ENCODE measurements at places on chromosomes 2 and 18.

- no peak for DNase-seq
Observed at GRCh38 chr18:76955524-76956170, 133.3 kb downstream of the ZNF236 start.

DNA sequence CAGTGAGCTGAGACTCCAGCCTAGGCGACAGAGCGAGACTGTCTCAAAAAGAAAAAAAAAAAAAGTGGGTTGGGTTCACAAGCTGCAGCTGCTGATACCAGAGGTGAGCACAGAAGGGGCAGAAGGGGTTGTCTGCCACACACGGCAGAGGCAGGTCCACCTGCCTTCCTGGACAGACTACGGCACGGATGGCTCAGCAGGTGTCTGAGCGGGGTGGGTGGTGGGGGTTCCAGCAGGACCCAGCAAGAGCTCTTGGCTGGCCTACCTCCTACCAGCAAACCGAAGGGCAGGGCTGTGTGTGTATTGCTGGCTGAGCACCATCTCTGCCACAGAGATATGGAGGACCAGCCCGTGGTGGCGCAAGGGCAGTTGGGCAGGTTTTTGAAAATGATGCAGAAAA, 130.4 kb upstream of the ASB18 start:
- no peak for DNase-seq

GRCh38 chr2:206670531-206671319, 28.4 kb downstream of the FAM237A start:
- no peak for DNase-seq

DNA sequence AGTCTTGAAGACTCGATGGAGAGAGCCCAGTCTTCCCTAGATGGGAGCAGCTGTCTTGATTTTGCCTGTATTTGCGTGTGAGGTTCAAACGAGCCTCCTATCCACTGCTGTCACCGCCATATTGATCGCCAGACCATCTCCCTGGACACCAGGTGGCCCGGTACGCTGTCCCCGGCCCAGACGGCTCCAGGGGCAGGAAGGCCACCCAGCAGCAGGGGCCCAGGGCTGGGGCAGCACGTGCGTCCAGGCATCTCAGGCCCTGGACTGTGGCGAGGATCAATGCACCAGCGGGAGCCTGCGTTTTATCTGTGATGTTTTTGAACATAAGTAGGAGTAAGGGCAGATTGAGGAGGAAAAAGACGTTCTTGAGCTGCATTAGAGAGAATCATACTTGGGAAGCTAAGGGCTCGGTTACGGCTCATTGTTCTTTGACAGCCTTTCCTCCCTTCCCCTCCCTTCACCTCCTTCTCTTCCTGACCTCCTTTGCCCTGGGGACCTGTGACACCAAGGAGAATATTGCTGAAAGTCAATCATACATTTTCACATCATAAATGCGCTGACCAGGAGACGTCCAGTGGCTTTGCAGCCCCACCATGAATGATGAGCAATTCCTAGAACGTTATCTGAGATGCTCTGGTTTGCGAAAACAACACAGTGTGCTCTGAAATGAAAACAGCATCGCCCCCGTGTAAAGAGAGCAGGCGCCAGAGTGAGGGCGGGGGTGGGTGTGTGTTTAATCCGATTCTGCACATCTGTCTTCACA, 711.2 kb upstream of the SALL3 start:
- DNase-seq: no peak

DNA sequence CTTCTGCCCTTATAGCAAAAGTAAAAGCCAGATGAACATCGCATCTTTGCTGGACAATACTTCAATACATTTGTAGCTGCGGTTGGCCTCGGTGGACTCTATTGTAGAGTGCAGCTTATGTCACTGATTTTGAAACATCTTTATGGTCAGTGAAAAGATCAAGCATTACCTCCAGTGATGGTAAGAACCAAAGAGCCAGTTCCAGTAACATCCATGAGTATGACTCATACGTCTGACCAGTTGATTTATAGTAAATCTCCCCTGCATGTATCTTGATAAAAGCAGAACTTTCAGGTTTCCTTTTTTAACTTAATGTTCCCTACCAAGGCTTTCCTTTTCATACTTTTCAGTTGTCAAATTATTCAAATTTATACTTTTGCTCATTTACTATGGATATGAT, 119.2 kb upstream of the HNRNPA3 start:
- no peak for DNase-seq

DNA sequence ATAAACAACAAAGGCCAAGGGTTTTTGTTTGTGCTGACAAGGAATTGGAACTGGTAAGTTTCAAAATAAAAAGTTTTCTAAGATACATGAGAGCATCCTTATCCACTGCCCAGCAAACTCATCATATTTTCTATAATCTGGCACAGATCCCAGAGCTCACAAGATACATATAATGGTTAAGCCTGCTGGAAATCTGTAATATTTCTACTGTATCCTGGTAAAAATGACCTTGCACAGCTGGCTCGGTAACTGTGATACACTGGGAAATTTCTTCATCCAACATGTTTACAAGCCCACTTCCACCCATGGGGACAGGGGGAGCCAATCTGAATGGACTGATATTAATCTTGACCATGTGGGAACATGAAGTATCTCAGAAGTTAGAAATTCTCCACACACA, 425.4 kb upstream of the MMADHC start:
- no peak for DNase-seq

- no peak for DNase-seq
Observed at GRCh38 chr18:79326413-79327198, 69.1 kb upstream of the NFATC1 start.

- no peak for DNase-seq
Observed at GRCh38 chr2:62144689-62145477, 51.0 kb upstream of the B3GNT2 start.

DNA sequence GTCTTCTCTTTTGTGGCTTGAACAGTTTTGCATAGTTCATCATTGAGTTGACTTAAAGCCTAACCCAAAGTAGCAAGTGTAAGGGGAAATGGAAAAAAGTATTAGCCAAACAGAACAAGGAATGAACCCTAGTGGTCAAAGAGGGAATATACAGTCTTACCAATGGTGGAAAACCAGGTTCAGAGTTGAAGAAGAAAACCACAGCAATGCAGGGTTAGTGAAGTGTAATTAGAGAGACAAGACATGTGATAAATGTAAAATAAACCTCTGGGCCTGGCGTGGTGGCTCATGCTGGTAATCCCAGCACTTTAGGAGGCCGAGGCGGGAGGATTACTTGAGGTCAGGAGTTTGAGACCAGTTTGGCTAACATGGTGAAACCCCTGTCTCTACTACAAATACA, 2.4 kb downstream of the TTN start:
- peak; percentile 26 for DNase-seq

GRCh38 chr2:132373391-132374135, 43.0 kb upstream of the GPR39 start:
- no peak for DNase-seq

DNA sequence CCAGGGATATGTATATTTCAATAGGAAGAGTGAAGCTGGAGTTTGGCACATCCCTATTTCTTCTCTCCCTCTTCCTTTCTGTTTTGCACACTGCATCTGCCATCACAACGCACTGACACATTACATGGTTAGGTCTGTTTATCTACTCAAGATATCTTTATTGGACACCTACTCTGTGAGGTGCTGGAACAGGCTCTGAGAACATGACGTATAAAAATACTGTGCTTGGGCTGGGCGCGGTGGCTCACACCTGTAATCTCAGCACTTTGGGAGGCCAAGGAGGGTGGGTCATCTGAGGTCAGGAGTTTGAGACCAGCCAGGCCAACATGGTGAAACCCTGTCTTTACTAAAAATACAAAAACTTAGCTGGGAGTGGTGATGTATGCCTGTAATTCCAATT, 653.3 kb downstream of the SLC4A3 start:
- DNase-seq: no peak

- no peak for DNase-seq
Observed at GRCh38 chr2:22086726-22087125, 963.0 kb downstream of the TDRD15 start.

GRCh38 chr18:43587538-43588153, 310.4 kb upstream of the SYT4 start:
- no peak for DNase-seq

GRCh38 chr18:73708591-73708990, 439.0 kb downstream of the FBXO15 start:
- no peak for DNase-seq

GRCh38 chr2:158735822-158736580, 59.1 kb upstream of the DAPL1 start:
- DNase-seq: no peak

DNA sequence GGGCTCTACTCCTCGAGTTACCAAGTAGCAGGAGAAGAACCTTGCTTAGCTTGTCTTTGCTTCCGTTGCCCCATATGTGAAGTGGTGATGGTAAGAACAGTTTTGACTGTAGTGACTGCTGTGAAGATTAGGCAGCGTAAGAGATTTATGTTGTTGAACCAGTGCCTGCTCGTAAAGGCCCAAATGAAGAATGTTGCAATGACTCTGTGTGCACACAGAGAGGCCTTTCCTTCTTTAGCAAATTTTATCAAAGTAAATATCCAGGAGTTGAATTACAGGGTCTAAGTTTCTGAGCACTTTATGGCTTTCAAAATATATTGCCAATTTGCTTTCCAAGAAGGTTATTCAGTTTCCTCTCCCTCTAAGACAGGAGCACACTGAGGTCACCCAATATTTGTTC, 14.5 kb downstream of the NTSR2 start:
- no peak for DNase-seq

GRCh38 chr2:6237039-6237660, 545.0 kb downstream of the SOX11 start:
- DNase-seq: no peak

- DNase-seq: no peak
Observed at GRCh38 chr2:145114726-145115125, 594.8 kb upstream of the ZEB2 start.

GRCh38 chr18:23189099-23189498, 53.8 kb downstream of the CABLES1 start:
- DNase-seq: no peak

Data from H54 (cell line).